A172 (cell line): ENCODE measurements at places on chromosomes 4 and X. TPM values are rescaled to one million over a fixed set of nuclear protein-coding genes. Genes with fewer than 3 reads are reported as not detected.

ATP2B3 gene
- total RNA-seq: not detected in 2 replicates

FAT1 gene
- total RNA-seq: 124 and 128 TPM in 2 replicates

C4orf51 gene
- total RNA-seq: not detected in 2 replicates

MAGEB10 gene
- not detected in 2 replicates for total RNA-seq

SHOX gene
- total RNA-seq: not detected in 2 replicates

CT45A3 gene
- total RNA-seq: not detected in 2 replicates

USP17L24 gene
- not detected in 2 replicates for total RNA-seq

RASSF6 gene
- 0.02 and 0.31 TPM in 2 replicates for total RNA-seq

RBM46 gene
- total RNA-seq: not detected in 2 replicates

TCP11X1 gene
- total RNA-seq: not detected in 2 replicates

ZCCHC18 gene
- 0.60 TPM in 1 of 2 replicates, not detected in the other for total RNA-seq

GPR101 gene
- not detected in 2 replicates for total RNA-seq

KCND1 gene
- 0.67 and 0.91 TPM in 2 replicates for total RNA-seq

LONRF3 gene
- total RNA-seq: 2.8 and 3.3 TPM in 2 replicates

DRD5 gene
- not detected in 2 replicates for total RNA-seq

ATOH1 gene
- not detected in 2 replicates for total RNA-seq

CXCL8 gene
- 0.09 TPM in 1 of 2 replicates, not detected in the other for total RNA-seq

PAGE2 gene
- total RNA-seq: not detected in 2 replicates

GLRB gene
- total RNA-seq: 8.1 and 9.4 TPM in 2 replicates

HSFX4 gene
- total RNA-seq: not detected in 2 replicates

ODAPH gene
- not detected in 2 replicates for total RNA-seq

DCHS2 gene
- not detected in 2 replicates for total RNA-seq

NLGN4X gene
- 0.74 and 1.5 TPM in 2 replicates for total RNA-seq

TACR3 gene
- not detected in 2 replicates for total RNA-seq

ZNF157 gene
- not detected in 2 replicates for total RNA-seq

PDE5A gene
- total RNA-seq: 7.0 and 9.9 TPM in 2 replicates

TMSB15B gene
- total RNA-seq: 17.0 and 24.3 TPM in 2 replicates

BRS3 gene
- total RNA-seq: not detected in 2 replicates

TLR3 gene
- 4.0 and 4.4 TPM in 2 replicates for total RNA-seq

CLDN2 gene
- total RNA-seq: not detected in 2 replicates

FRG2 gene
- not detected in 2 replicates for total RNA-seq

CNGA2 gene
- not detected in 2 replicates for total RNA-seq

IL1RAPL1 gene
- 14.9 and 15.5 TPM in 2 replicates for total RNA-seq

CYBB gene
- 0.19 TPM in 1 of 2 replicates, not detected in the other for total RNA-seq

MTM1 gene
- total RNA-seq: 13.1 and 14.7 TPM in 2 replicates

PCDH18 gene
- total RNA-seq: 2.5 and 4.2 TPM in 2 replicates
